Fibroblast of upper back skin (primary cell): ENCODE measurements at places on chromosomes 11 and 22.

GRCh38 chr11:131206671-131207070, 163.7 kb upstream of the NTM start:
- peak; percentile 26 for DNase-seq

- no peak for DNase-seq
Observed at GRCh38 chr11:100484948-100485347, 202.1 kb upstream of the ARHGAP42 start.

DNA sequence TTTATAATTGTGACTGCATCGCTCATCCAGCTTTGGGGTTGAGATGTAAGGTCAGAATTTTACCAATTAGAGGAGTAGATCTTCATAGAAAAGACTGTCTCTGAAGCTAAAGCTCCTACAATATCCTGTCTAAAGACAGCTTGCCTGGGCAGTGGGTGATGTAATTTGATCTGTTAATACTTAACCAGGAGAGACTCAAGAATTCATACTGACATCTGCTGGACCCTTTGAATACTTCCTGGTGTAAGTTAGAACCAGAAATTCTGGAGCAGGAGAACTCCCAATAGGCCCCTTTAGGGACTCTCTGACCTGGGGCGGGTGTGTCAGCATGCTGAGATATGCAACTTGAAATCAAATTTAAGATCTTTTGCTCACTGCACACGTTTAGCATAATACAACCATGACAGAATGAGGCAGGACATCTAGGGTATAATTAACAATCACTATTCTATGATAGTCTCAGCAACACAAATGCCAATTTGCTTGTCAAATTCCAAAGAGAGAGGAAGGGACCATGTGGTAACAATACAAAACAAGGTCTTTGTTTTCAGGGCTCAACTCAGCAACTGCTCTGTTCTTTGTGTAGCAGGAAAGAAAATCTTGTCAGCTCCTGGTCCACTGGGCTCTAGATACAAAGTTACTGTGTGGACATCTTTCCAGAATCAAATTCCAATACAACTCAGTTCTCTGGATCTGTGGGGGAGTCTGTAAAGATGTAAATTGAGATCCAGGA, 143.9 kb downstream of the INSC start:
- peak; percentile 39 for DNase-seq

GRCh38 chr11:32931606-32932005, 39.0 kb downstream of the QSER1 start:
- DNase-seq, result no peak

GRCh38 chr11:62931499-62932278, 10.5 kb upstream of the CHRM1 start:
- DNase-seq, result no peak

- peak; percentile 49 for DNase-seq
Observed at GRCh38 chr11:8219257-8220021, 44.2 kb downstream of the LMO1 start.

DNA sequence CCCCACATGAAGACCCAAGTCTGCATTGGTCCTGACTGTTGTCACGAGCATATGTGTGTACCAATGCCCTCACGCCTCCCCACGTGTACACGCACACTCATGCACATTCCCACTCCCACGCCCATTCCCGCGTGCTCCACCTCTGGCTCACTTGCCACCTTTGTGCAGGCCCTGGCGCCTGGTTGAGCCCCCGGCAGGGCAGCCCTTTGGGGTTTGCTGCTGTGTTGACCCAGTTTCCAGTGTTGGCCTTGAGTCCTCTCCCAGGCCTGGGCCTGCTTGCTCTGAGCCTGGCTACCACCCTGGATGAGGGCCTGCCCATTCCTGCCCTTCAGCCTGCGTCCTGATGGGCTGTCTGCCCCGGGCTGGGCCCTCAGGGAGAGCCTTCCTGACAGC, 18.2 kb downstream of the PVALB start:
- no peak for DNase-seq

GRCh38 chr11:804599-804964, 449 bp downstream of the PIDD1 start:
- DNase-seq, result no peak

- DNase-seq, result no peak
Observed at GRCh38 chr22:28032861-28033260, 113.8 kb upstream of the PITPNB start.

GRCh38 chr11:68383976-68384501, 71.6 kb downstream of the LRP5 start:
- peak; percentile 57 for DNase-seq

DNA sequence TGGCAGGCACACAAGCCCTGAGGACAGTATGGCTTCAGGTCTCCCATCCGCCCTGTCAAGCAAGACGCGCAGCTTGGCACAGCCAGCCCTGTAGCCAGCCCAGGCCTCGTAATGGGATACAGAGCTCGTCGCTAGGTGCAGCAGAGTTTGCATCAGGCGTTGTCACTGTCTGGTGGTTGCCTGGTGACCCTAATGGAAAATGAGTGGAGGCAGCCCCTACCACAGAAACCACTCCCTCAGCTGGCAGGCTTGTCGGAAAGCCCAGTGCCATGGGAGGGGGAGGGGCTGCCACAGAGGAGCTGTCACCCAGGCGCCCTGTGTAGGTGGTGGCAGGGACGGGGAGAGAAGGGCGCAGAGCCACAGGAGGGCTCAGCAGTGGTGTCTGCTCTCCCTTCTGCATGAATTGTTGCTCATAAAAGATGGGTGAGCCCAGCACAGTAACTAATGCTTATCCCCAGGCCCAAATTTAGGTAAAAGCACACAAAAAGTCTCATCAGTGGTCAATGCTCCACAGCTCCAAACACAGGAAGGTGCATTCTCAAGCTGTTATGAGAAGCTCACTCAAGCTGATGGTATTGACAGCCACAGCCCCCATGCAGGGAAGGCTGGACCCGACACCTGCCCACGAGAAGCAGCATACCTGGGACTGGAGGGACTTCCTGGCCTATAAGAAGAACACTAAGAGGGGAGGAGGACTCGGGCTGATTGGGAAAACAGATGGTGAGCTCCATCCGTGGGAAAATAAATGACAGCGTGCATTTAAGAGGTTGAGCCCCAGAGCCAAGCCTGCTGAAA, 164.6 kb downstream of the ETS1 start:
- DNase-seq, result no peak

GRCh38 chr11:68821670-68822069, 20.0 kb downstream of the CPT1A start:
- no peak for DNase-seq

DNA sequence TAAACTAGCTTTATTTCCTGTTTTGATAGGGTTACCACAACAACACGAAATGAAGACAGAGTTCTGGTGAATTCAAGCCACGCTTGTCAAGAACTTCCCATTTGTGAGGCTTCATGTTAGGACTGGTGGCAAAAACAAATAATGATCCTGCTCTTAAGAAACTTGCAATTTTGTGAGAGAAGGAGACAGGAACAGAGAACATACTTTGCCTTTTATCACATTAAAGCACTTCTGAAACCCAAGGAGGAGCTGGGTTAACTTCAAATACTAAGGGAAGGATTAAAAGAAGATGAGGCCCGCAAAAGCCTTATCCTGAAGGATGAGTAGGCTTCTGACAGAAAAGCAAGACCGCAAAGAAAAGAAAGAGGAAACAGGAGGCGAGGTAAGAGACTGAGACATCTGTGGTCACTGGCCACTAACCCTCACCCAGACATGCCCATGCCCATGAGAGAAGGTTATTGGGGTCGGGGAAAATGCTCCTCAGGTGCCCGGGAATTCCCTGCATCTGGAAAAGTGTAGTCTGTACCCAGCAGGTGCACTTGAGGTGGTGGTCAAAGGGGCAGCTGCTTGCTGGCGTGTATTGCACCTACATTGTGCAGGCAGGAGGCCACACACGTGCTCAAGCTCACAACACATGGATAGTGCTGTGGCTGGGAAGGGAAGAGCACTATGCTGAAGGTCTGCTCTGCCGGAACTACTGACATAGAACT, 50.5 kb downstream of the MAPK1 start:
- DNase-seq, result peak; percentile 83

DNA sequence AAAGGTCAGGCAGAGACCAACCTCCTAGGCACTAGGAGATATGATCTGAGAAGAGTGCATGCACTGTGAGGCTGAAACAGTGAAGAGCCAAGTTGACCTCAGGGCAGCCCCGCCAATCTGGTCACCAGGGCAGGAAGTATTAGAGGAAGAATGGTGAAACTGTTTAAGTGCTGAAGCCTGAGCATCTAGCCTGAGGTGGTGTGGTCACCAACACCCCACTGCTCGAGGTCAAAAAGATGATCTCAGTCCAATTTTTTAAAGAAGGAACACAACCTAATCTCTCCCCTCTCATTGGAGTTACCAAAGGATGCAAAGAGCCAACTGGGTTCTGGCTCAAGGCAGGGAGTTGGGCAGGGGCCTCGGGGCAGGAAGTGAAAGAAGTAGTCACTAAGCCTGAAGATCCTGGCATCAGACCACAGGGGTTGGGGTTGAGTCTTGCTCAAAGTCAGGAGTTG, 4.0 kb downstream of the APBB1 start:
- DNase-seq, result no peak

- no peak for DNase-seq
Observed at GRCh38 chr22:17665854-17666253, 27.3 kb downstream of the BCL2L13 start.

DNA sequence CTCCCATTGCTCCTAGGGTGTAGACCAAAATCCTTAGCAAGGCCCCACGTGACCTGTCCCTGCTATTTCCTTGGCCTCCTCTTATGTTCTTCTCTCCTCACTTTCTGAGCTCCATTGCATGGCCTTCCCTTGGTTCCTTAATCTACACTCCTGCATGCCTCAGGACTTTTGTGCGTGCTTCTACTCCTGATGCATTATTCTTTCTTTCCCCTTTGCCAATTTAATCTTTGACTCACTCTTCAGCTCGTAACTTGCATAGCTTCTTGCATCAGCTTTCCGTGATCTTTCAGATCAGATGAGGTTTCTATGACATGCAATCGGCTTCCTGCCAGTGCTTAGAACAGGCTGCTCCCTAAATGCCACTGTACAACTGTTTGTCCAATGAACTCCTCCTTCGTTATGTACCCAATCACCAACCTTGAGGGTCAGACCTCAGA, 261.6 kb upstream of the CADM1 start:
- DNase-seq, result peak; percentile 88

GRCh38 chr11:34619062-34619516, 1.8 kb upstream of the EHF start:
- no peak for DNase-seq
